ENCODE measurements at places on chromosomes 16 and 17.

GRCh38 chr16:85583491-85584181 is 29.5 kb upstream of the GSE1 start:
- peak; percentile 67 for DNase-seq

DNA sequence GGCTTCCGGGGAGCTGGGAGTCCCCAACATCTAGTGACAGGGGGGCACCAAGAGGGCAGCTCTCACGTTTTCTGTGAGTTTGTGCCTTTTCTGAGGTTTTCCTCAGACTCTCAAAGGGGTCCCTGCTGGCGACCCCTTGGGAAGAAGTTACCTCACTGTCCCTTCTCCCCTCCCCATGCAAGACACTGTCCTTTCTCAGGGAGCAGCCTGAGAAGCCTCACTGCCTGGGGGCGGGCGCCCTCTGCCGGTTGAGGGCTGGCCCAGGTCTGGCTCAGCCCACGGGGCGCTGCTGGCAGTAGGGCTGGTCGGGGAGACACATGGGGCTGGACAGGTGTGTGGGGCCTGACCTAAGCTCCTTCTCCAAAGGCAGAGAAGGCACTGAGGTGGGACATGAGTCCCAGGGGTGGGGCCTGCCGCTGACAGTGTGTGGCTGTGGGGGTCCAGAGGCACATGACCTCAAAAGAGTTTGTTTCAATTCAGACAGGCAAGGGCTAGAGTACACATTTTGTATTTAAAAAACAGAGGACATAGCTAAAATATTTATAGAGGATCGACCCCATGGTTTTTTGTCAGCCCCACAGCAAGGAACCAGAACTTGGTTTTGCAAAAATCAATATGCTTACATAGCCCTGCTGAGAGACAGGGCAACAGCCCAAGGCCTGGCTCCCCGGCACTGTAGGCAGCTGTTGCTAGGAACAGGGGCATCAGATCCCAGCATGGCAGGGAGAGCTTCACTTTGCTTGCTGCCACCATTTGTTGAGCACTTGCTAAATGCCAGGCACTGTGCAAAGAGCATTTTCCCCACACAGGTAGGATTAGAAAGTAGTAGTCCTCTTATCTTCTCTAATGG is 18.5 kb upstream of the ALDH3A1 start:
- no peak for DNase-seq

DNA sequence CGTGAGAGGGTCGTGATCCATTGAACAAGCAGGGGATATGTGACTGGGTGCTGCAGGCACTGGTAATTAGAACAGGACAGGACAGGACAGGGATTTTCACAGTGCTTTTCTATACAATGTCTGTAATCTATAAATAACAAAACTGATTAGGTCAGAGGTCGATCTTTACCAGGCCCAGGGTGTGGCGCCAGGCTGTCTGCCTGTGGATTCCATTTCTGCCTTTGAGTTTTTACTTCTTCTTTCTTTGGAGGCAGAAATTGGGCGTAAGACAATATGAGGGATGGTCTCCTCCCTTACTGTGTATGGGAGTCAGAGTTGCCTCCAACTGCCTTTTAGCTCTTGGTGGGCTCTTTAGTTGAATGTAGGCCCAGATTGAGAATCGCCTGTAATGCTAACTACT is 1.5 kb upstream of the ZNF764 start:
- no peak for DNase-seq

DNA sequence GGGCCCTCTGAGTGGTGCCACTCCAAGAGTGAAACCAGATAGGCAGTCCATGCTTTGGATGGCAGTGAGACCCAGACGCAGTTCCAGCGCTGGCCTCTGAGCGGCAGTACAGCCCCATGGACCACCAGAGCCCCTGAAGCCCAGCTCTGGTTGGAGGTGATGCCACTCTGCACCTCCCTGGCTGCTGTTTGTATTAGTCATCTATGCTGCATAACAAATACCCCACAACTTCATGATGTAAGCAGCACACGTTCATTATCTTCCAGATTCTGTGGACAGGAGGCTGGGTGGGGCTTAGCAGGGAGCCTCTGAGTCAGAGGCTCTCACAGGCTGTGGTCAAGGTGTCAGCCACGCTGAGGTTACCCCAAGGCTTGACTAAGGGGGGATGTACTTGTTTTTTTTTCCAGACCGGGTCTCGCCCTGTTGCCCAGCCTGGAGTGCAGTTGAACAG is 5.1 kb upstream of the NME4 start:
- no peak for DNase-seq

DNA sequence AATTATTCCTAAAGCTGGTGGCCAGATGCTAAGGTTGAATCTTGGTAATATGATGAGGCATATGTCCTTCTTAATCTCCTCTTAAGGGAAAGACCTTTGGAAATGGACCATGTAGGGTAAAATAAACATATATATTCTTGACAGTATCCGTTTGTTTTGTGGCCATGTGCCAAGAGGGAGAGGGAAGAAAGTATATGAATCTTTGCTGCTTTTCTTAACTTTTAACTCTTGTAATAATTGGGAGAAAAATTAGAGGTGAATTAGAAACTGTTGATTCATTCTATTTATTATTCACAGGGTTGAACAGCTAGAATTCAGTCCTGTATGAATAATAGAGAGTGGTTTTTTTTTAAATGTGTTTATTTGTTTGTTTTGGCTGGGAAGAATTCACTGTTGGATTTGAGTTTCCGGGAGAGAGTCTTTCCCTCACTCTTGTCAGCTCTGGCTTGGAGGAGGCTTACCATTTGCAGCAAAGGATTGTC is 31.6 kb downstream of the AATF start:
- no peak for DNase-seq

- peak; percentile 74 for DNase-seq
Measured at GRCh38 chr16:14529010-14529669, 100.9 kb downstream of the PARN start.

DNA sequence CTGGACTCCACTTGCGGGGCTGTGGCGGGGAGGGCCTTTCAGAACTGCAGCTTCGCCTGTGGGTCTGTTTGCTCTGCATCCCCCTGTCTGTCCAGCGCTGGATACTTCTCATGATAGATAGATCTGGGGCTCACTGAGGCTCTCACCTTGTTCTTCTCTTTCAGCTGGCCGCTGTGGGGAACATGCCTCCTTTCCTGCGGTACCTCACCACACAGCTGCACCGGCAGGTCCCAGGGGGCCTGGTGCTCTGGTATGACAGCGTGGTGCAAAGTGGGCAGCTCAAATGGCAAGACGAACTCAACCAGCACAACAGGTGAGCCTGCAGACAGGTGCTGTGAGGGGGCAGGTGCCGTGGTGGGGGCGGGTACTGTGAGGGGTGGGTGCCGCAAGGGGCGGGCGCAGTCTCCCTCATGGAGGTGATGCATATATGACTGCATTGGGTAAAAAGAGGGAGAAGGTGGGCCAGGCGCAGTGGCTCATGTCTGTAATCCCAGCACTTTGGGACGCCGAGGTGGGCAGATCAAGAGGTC is 6.2 kb downstream of the ENGASE start:
- no peak for DNase-seq

DNA sequence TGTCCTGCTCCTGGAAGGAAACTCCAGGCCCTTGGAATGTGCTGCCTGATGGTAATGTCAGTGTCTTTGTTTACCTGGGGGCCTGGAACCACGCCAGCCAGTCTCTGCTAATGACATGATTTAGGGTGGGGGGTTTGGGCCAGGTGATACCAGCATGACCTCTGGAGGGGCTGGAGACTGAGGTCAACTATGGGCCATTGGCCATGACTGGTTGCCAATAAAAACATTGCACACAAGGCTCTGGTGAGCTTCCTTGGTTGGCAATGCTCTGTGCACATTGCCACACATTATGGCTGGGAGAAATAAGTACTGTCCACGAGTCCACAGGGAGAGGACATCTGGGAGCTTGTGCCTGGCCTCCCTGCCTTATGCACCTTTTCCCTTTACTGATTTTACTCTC is 52.5 kb downstream of the LITAF start:
- no peak for DNase-seq

- DNase-seq, result no peak
Measured at GRCh38 chr16:11159282-11159681, 96.7 kb downstream of the SOCS1 start.

- no peak for DNase-seq
Measured at GRCh38 chr17:46964315-46965265, 14.5 kb downstream of the RPRML start.

DNA sequence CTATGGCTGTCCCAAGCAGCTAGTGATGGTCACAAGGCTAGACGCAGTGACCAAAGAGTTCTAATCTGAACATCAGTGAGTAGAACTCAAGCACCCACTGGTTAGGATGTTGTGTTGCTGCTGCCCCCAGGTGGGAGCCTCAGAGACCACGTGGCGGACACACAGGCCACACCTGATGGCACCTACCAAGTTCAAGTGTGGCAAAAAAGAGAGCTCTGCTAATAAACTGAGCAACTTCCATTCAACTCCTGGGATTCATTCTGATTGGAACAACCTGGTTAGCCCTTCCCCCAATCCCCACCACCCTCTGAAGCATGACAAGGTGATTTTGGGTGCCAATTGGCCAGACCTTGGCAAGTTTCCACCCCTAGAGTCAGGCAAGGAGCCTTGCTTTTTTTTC is 3.5 kb upstream of the LCMT1 start:
- DNase-seq, result peak; percentile 48

GRCh38 chr16:4936991-4937781 is at the start of gene PPL:
TSS of gene PPL (minus strand) at chr16:4937148. CDS start at chr16:4937045, 103 bp downstream.
- DNase-seq, result peak; percentile 26

GRCh38 chr17:76499267-76499667 is 2.0 kb downstream of the RHBDF2 start:
- DNase-seq, result no peak

DNA sequence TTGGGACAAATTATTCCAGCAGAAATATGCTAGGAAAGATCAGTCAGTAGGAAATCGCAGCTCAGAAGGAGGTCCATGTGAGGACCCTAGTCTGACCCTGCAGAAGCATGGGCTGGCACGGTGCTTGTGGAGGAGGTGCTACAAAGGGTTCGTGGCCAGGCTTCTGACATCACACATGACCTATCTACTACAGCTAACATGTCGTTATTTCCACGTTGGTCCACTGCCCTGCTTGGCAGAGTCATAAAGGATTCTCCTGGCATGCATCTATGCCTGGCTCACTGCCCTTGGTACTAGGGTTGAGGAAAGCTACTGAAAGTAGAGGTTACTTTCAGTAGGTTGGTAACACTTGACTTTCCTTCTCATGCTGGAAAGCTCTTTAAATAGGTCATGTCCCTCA is 118.1 kb upstream of the SHISA6 start:
- no peak for DNase-seq

DNA sequence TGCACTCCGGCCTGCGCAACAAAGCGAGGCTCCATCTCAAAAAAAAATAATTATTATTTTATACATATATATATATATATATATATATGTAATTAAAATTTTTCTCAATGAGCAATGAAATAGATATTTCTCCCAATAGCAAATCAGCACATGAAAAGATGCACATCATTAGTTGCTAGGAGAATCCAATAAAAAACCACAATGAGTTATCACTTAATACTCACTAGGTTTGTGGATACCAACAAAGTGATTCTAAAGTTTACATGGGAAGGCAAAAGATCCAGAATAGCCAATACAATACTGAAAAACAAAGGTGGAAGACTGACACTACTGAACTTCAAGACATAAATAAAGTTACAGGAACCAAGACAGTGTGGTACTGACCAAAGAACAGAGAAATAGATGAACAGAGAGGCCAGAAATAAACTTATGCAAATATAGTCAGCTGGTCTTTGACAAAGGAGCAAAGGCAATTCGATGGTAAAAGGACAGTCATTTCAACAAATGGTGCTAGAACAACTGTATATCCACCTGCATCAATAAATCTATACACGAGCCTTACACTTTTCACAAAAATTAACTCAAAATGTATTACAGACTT is 13.6 kb downstream of the SMG6 start:
- no peak for DNase-seq

- peak; percentile 77 for DNase-seq
Measured at GRCh38 chr17:38870259-38871165, 654 bp downstream of the LASP1 start.

- no peak for DNase-seq
Measured at GRCh38 chr17:60863892-60864707, 186.4 kb downstream of the BCAS3 start.

DNA sequence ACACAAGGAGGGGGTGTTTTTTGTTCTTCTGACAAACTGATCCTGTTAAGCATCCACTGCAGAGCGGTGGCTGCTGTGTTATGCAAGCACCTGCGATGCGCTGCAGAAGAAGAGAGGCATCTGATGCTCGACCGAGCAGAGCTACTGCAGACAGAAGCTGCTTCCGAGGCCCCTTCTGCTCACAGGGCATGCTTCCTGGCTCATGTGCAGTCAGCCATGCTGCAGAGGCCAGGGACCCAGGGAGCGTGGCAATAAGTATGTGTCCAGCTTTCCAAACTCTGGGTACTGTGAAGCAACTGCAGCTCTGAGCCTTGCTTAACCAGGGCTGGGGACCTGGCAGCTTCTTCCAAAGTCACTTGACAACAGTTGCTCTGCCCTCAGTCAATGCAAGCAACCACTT is 448.6 kb upstream of the RBFOX1 start:
- DNase-seq, result no peak

DNA sequence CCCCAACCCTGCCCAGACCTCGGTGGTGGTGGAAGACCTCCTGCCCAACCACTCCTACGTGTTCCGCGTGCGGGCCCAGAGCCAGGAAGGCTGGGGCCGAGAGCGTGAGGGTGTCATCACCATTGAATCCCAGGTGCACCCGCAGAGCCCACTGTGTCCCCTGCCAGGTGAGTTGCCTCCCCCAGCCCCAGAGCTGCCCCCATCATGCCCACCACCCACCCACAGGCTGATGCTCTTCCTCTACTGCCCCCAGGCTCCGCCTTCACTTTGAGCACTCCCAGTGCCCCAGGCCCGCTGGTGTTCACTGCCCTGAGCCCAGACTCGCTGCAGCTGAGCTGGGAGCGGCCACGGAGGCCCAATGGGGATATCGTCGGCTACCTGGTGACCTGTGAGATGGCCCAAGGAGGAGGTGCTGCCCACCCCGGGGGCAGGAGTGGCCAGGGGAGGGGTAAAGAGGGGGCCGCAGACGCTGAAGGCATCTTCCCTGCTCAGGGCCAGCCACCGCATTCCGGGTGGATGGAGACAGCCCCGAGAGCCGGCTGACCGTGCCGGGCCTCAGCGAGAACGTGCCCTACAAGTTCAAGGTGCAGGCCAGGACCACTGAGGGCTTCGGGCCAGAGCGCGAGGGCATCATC is 8.4 kb downstream of the GALK1 start:
- no peak for DNase-seq

DNA sequence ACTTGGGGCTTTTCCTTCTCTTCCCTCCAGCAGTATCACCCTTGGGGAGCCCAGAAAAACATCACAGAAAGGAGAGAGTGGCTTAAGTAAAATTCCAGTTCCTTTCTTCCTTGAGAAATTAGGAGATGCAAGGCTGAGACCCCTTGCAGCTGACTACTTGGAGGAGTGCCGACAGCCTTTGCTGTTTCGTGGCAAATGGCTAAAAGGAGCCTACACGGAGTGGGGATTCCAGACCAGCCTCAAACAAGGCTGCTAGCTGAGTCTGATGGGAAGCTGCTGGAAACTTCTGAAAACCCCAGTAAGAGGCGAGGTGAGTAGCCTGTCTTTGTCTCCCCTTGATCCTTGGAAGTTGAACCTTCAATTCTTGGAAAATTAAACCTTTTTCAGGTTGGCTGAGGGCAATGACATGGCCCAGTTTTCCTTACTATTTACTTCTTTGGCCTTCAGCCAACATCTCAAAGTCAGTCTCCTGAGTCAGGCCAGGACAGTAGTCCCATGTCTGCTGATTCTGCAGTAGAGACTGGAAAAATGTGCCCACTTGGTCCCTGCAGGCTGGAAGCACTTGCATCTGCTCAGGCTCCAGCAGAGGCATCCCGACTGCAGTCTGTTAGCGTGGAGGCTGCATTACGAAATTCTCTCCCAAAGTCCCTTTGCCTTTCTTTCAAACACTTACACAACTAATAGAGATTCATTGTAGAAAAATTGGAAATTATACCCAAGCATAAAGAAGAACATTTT is 23.4 kb downstream of the SMIM36 start:
- no peak for DNase-seq

- DNase-seq, result no peak
Measured at GRCh38 chr17:3805581-3805980, 4.6 kb upstream of the ITGAE start.
